ENCODE measurements at places on chromosomes 3 and 15.

- DNase-seq, result no peak
Observed at GRCh38 chr15:84903751-84904150, 19.3 kb downstream of the SLC28A1 start.

DNA sequence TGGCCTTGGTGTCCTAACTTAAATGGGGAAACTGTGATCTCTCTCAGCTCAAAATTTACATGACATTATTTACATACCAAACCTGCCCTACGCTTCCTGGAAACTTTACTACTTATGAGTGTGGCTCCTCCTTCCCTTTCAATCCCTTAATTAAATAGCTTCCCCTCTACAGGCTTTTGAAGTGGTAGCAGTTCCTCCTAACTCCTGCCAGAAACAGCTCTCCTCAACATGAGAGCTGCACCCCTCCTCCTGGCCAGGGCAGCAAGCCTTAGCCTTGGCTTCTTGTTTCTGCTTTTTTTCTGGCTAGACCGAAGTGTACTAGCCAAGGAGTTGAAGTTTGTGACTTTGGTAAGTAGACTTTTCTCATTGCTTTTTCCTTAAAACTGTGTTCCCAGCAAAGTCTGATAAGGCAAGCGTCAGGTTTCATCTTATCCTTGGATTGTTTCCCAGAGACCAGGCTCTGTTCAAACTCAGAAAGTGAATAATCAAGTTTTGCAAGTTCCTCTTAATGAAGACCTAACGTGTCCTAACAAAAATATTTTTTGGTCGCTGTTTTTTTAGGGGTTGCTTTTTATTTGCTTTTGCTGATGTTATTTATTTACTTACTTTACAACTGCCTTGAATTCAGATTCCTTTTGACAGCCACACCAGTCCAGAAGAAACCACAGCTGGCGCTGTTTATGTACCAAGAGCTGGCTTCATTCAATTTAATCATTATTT is at the start of gene ACP3:
TSS of gene ACP3 (plus strand) at position 179 of the 720 bp plus-strand sequence. CDS start at position 229, 50 bp downstream.
- DNase-seq, result peak; percentile 77

DNA sequence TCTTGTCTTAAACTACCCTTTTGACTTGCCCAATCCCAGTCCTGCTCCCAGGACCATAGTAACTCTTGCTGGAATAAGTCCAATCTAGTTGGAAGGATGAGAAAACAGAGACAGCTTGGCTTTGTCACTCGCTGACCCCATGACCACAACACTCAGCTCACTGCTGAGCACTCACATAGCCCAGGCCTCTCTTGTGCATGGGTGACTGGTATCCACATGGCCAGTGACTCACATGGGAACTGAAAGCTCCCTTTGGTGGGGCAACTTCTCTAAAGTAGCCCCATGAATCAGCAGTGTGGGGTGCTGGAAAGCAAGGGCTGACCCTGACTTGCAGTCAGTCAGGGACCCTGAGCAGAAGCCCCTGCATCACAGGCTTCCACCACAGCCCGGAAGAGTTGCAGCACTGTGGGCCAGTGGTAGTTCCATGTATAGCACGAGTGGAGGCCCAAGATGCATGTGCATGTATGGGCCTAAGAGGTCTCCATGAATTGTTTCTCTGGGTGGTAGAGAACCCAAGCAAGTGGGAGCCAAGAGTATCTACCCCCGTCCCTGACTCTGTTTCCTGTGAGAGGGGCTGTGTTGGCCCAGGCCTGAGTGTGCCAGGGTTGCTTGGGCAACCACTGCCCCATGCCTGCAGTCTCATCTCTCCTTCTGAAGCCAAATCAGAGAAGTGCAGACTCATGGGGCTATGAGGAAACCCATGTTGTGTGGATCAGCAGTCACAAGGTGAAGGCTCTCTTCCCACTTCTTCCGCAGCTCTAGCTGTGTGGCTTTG is 62.1 kb upstream of the XCR1 start:
- no peak for DNase-seq

DNA sequence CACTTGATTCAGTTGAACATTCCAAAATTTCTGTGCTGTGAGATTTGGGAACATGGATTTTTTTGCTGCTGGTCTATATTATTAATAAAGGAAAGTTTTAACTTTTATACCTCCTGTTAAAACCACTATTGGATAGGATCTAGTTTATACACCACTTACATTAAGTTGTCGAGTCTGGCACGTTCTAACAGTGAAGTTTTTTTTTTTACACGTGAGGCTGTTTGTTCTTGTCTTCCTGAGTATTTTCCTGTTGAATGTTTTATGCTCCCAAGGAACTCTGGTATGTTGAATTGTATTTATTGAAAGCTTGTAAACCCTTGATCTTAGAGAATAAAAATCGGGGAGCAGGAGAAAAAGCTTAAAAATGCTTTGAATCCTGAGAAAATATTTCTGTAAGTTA is 338.8 kb downstream of the RBMS3 start:
- no peak for DNase-seq

GRCh38 chr3:14283092-14283812 is 104.6 kb downstream of the LSM3 start:
- no peak for DNase-seq

GRCh38 chr3:27545061-27545460 is 60.9 kb upstream of the SLC4A7 start:
- no peak for DNase-seq

GRCh38 chr3:183108001-183108449 is 8.7 kb upstream of the MCCC1 start:
- DNase-seq, result no peak

GRCh38 chr3:44525060-44525459 is 29.9 kb upstream of the ZKSCAN7 start:
- DNase-seq, result no peak

DNA sequence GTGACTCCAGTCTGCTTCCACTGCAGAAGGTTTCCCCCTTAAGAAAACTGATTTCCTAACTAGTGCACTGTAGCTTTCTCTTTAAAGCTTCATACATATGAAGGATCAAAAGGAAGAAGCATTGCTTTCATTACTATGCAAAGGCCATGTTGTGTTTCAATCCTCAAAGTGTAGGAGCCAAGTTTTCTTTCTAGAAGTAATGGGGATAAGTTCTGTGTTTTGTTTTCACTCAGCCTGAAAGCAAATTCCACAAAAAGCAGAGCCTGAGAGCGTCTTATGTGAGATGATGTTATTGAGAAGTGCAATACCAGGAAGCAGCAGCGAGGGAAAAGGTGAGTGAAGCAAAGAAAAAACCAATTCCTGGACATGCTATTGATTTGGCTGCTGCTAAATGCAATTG is 99.7 kb downstream of the GMNC start:
- DNase-seq, result no peak

DNA sequence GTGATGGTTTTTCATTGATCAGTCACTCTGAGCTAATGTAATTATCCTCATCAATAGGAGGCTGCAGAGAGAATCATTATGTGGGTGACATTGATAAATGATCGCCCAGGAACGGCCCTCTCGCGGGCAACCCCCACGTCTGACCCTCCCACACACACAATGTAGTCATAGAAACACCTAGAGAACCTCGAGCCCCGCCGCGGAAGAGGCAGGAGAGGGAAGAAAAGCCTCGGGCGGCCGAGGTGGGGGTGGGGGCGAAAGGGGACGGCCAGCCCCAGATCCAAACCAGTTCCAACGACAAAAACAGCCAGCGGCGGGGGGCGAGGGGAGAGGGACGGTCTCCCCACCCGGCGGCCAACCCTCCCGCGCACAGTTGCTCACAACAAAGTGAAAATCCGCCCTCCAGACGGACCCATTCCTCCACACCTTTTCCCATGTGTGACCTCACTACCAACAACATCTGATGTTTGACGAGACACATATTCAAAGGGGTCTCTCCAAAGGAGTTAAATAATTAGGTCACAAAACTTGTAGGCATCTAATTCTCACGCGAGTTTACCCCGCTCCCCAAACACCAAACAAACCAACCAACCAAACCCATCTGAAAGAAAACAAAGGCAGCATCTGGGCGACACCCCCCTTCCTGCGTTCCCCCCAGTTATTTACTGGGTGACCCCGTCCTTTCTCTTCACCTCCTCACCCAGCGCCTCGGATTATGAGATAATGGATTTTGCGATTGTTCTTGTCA is 213.0 kb downstream of the MEIS2 start:
- DNase-seq, result no peak

- DNase-seq, result no peak
Observed at GRCh38 chr15:90149609-90150340, 47.5 kb upstream of the IDH2 start.

GRCh38 chr3:36409862-36410261 is 29.6 kb downstream of the STAC start:
- DNase-seq, result no peak

GRCh38 chr3:171797873-171798272 is 12.4 kb downstream of the PLD1 start:
- no peak for DNase-seq

GRCh38 chr3:11060500-11061251 is 68.1 kb downstream of the SLC6A1 start:
- peak; percentile 26 for DNase-seq

DNA sequence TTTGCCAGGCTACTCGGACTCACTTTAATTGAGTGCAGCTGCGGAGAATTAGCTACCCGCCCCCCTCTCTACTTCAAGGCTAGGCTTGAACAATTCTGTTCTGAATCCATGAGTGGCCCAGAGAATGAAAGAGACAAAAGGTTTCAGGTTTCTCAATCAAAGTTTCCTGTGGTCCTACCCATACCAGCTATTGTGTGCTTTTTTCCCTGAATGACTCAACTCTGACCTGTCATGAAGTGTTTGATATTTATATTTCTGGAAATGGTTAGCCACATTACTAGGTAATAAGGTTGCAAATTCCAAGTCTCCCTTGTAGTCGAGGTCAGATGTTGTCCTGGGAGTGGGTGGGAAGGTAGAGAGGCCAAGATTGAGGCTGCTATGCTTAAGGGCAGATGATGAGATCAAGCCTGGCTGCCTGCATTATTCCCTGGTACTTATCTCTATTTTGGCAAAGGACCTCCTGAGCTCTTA is 392.7 kb upstream of the TBL1XR1 start:
- DNase-seq, result peak; percentile 56

DNA sequence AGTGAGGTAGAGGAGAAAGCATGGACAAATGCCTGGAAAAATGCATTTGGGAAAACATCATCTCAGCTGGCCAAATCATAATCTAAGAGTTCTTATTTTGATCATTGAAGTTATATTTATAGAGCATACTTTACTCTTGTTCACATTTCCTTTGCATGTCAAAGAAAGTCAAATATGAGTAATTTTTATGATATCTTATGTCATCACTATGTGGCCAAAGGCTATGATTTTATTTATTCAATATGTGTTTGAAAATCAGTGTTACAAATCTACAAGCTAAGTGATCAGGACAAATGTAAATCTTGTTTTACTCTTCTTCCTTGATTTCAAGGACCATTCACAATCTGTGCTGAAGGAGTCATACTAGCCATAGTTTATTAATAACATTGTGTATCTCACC is 237.2 kb upstream of the DPH6 start:
- no peak for DNase-seq

GRCh38 chr3:81354119-81354518 is 407.3 kb downstream of the GBE1 start:
- DNase-seq, result no peak

GRCh38 chr3:126021702-126022101 is 52.7 kb downstream of the ROPN1B start:
- peak; percentile 3 for DNase-seq

DNA sequence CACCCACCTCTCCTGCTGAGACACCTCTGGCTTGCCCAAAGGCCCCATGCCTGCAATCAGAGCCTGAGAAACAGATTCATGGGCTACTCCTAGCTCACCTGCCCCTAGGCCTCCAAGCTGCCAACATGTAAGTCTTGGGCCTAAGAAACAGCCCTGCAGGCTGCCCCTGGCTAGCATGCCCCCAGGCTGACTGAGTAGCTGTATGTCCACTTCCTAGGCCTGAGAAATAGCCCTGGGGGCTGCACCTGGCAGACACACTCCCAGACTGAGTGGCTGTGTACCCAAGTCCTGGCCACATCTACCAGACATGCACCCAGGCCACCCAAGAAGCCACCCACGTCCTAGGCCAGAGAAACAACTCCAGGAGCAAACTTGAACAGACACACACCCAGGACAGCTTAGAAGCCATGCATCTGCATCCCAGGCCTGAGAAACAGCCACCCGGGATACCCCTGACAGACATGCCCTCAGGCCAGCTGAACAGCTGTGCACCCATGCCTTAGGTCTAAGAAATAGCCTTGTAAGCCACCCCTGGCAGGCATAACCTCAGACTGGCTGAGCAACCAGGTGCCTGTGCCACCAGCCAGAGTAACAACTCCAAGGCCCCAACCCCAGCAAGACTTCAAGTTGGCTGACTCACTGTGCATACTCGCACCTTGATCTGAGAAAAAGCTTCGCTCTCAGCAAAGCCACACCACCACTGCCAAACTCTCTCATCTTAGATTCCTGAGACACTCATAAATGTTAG is 12.0 kb upstream of the NRG4 start:
- no peak for DNase-seq

- no peak for DNase-seq
Observed at GRCh38 chr15:65870889-65871533, 1.7 kb downstream of the RAB11A start.

- DNase-seq, result no peak
Observed at GRCh38 chr3:160403796-160404470, 4.5 kb downstream of the SMC4 start.

DNA sequence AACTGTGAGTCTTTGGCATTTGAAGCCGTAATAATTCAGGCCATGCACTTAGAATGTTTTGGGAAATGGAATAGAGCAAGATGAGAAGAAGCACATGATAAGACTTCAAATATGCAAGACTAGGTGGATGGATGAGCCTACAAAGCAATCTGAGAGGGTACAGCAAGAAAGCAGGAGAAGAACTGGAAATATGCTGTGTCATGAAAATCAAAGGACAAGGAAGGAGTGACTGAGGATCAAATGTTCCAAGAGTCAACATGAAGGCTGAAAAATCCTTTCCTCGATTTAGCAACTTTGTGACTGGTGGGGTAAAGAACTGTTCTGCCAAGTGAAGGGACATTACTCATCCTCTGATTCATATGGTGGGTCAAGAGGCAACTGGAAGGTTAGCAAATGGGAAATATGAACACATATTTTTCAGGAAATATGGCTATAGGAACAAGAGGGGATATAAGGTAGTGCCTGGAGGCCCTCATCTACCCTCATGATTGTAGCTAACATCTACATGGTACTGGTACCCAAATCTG is 803.7 kb upstream of the ARRDC4 start:
- DNase-seq, result no peak

- DNase-seq, result no peak
Observed at GRCh38 chr3:31116651-31117050, 222.2 kb upstream of the GADL1 start.

GRCh38 chr3:71066356-71066755 is 517.2 kb downstream of the FOXP1 start:
- no peak for DNase-seq

DNA sequence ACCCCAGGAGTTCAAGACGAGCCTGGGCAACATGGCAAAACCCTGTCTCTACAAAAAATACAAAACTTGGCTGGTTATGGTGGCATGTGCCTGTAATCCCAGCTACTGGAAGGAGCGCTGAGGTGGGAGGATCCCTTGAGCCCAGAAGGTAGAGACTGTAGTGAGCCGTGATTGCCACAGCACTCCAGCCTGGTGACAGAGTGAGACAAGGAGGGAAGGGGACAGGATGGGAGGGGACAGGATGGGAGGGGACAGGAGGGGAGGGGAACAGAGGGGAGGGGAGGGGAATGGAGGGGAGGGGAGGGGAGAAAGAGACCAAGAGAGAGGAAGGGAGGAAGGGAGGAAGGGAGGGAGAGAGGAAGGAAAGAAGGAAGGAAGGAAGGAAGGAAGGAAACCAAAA is 11.0 kb downstream of the COLQ start:
- no peak for DNase-seq

All from renal pelvis (tissue), 12 donors.